Fibroblast of the aortic adventitia (primary cell): ENCODE measurements at places on chromosomes 11 and 22.

- DNase-seq = no peak
These were observed 237.0 kb upstream of the MPPED2 start for GRCh38 chr11:30823119-30823518.

DNA sequence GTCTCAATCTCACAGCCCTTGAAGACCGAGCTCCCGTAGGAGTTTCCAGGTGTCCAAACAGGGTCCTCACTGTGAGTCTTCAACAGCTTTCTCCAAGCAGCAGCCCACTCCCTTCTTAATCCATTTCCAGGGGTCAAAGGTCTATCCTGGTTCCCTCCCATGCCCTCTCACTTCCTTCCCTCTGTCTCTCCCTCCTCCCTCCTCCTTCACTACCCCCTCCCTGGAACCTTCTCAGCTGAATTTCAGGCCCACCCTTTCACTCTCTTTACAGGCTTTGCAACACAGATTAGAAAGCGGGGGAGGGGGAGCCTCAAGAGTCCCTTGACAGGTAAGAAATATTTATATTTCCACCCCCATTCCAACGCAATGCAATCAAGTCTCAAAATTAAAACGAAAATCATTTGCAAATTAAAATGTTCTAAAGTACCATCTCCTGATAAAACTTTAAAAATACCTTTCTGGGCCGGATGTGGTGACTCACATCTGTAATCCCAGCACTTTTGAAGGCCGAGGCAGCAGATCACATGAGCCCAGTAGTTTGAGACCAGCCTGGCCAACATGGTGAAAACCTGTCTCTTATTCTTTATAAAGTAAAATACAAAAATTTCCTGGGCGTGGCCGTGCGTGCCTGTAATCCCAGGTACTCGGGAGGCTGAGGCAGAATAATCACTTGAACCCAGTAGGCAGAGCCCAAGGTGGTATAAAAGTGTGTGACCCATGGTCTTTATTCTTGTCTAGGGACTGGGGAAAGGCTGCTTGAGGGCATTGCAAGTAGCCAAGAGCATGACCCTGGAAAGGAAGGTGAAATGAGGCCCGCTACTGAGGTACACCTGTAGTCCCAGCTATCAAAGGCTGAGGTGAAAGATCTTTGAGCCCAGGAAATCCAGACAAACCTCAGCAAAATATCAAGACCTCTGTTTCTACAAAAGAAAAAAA is 865 bp upstream of the ZNF280A start:
- peak; percentile 10 for DNase-seq

GRCh38 chr11:59204746-59205145 is 8.0 kb downstream of the MPEG1 start:
- no peak for DNase-seq

GRCh38 chr11:62556108-62556874 is 9.7 kb upstream of the AHNAK start:
- peak; percentile 95 for DNase-seq

DNA sequence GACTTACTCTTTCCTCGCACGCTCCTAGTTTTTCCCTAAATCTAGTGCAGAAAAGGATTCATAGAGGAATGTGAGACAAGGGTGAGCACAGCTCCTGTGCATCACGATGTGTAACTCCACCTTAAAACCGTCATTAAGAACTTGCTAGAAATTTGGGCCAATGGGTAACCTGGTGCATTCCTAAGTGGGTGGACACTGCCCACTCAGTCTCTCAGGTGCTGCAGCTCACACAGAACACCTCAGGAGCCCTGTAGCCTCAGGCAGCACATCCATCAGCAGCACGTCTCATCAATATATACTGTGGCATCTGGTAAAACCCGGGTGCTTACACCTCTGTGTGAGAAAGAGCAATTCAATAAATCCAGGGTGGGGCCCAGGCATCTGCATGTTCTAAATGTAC is 12.4 kb downstream of the POU2AF3 start:
- DNase-seq = no peak

GRCh38 chr22:27594474-27595134 is 207.0 kb downstream of the MN1 start:
- DNase-seq = no peak

- DNase-seq = peak; percentile 61
These were observed 159.3 kb upstream of the GRK3 start for GRCh38 chr22:25404928-25405816.

- no peak for DNase-seq
These were observed 21.8 kb upstream of the B3GAT1 start for GRCh38 chr11:134433806-134434205.

- DNase-seq = no peak
These were observed 183.5 kb downstream of the DSCAML1 start for GRCh38 chr11:117613521-117613920.

DNA sequence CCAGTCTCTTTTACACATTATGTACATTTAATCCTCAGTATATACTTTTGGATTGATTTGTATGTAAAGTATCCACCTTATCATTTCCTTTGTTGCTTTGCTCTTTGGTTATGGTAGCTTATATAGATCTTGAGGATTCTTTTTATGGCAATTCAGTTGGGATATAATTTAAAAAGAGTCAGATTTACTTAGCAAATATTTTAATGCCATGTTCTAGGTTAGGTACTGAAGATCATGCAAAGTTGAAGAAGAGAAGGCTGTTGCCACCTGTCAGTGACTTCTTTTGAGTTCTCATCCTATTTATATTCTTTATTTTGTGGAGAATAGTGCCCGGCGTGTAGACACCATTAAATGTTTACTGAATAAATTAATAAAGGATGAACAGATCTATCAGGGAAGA is 279.7 kb downstream of the TMEM135 start:
- no peak for DNase-seq

GRCh38 chr22:46937185-46937584 is 174.7 kb downstream of the TBC1D22A start:
- no peak for DNase-seq

DNA sequence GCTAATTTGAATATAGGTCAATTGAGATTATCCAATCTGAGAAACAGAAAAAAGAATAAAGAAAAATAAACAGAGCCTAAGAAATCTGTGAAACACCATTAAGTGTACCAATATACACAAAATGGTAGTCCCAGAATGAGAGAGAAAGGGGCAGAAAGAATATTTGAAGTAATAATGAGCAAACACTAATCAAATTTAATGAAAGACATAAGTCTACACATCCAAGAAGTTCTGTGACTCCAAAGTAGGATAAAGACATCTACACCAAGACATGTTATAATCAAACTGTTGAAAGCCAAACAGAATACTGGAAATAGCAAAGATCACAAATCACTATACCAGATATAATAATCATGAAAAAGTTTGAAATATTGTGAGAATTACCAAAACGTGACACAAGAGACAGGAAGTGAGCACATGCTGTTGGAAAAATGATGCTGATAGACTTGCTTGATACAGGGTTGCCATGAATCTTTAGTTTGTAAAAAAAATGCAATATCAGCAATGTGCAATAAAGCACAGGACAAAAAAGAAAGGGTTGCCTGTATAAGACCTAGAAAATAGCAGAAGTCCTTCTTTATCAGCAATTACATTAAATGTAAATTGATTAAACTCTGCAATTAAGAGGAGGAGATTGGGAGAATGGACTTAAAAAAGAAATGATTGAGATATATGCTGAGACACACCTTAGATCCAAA is 75.8 kb downstream of the RNF169 start:
- no peak for DNase-seq

GRCh38 chr11:73439002-73439843 is 63.0 kb downstream of the RELT start:
- peak; percentile 63 for DNase-seq
